ENCODE measurements at places on chromosomes 1 and 21. TPM values are rescaled to one million over a fixed set of nuclear protein-coding genes. Genes with fewer than 3 reads are reported as not detected.

DNA sequence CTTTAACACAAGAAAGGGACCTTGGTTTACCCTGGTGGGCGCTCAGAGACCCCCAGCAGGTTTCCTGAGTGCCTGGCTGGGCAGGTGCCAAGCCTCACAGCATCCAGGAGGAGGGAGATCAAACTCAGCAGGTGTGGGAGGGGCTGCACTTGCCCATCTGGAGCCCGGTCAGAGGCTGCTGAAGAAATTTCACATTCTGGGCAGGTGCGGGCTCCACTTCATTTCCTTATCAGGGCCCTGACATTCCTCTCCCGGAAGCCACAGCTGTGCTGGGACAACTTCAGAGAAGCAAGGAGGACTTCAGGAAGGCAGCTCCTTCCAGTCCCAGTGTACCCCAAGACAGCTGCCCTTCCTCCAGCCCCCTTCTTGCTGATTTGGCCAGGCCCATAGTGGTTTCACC, 82.9 kb downstream of the ITPKB start:
- no peak for DNase-seq

- DNase-seq: no peak
Measured at GRCh38 chr1:187092104-187092503, 263.4 kb downstream of the PLA2G4A start.

Gene CACYBP
- 107 TPM for total RNA-seq

GRCh38 chr1:35980090-35980489, 49.2 kb downstream of the AGO3 start:
- DNase-seq: no peak

Gene PODN
- total RNA-seq: 96.6 TPM

GRCh38 chr1:41868241-41868998, 50.3 kb downstream of the HIVEP3 start:
- DNase-seq: no peak

DNA sequence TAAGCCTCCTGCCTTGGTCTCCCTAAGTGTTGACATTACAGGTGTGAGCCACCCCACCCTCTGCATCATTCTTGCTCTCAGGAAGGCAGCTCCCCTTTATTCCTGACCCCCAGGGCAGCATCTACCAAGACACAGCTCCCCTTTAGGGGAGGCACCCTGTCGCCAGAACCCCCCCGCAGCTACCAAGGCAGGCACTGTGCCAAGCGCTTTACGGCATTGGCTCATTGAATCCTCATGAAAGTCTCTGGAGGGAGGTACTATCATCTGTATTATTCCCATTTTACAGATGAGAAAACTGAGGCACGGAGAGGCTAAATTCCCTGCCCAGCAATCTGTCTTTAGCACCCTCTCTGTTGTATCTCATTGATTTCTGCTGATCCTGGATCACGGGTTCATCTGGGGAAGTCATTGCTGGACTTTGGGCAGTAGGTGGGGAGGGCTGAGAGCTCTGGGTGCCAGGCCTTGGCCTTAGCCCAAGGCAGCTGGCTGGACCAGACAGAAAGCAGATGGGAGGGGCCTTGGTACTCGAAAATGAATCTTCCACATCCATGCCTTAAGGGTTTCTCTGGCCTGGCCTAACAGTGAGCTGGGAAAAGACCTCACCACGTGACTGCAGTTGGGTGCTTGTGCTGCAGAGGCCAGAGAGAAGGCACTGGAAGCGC, 5.9 kb downstream of the PLOD1 start:
- DNase-seq: peak; percentile 91

DNA sequence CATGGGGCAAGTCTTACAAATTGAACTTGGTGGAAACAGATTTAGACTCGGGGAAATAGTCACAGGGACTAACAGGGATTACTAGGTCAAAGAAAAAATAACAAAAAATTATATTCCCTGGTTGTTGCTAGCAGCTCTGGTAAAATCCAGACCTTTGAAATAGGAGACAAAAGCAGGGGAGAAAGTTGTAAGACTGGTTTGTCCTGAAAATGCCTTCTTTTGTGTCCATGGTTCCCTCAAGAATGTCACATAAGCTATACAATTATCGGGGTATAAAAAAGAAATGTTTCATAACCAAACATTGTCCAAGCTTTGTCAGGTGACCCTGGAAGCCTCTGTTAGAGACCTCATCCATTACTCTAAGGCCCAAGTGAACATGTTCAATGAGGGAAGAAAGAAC, 33.1 kb downstream of the KIAA0319L start:
- DNase-seq: no peak

Gene C4BPB
- 2.2 TPM for total RNA-seq

Gene MTARC2
- total RNA-seq: 22.7 TPM

GRCh38 chr1:234072793-234073192, 168.3 kb downstream of the SLC35F3 start:
- DNase-seq: no peak

- DNase-seq: peak; percentile 46
Measured at GRCh38 chr1:24935196-24935526, 5.1 kb upstream of the RUNX3 start.

Gene WNT9A
- 6.4 TPM for total RNA-seq

DNA sequence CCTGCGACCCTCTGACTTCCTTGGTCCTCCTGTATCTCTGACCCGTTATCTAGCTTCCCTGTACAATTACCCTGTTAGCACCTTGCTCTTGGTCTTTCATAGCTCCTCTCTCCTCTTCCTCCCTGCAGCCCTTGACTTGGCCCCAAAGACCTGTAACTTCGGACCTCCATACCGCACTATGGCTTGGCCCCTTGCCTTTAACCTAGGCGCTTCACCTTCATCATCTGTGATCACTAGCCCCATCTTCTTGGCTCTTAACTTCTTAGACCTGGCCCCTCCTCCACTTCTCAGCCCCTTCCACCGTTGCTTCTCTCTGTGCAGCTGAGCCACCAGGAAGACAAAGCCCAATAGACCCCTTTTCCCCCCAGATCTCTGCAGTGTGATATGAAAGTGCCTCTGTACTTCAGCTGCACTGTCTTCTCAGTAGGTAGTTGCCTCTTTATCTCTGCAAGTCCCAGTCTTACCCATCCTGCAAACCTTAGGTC, 740 bp downstream of the ZNF691 start:
- DNase-seq: no peak

Gene KANK4
- total RNA-seq: not detected

Gene XCL2
- not detected for total RNA-seq

- no peak for DNase-seq
Measured at GRCh38 chr1:76782809-76783208, 84.5 kb upstream of the ST6GALNAC5 start.

GRCh38 chr1:183806125-183806524, 1.2 kb downstream of the RGL1 start:
- no peak for DNase-seq

DNA sequence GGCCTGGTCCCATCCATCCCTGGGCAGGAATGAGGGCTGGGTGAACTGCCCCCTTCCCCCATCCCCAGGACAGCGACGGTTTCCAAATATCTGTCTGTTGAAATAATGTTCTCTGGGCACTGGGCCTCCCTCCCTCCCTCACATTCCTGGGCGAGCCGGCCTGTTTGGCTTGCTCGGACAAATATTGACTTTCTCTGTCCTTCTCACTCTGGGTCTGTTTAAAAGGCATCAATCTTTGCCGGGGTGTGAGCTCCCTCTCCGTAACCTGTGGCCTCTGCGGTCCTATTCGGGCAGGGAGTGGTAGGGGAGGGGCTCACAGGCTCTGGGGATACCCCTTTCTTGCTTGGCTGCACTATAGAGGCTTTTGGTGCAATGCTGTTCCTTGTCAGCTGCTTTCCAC, 40.2 kb downstream of the FOXD2 start:
- no peak for DNase-seq

DNA sequence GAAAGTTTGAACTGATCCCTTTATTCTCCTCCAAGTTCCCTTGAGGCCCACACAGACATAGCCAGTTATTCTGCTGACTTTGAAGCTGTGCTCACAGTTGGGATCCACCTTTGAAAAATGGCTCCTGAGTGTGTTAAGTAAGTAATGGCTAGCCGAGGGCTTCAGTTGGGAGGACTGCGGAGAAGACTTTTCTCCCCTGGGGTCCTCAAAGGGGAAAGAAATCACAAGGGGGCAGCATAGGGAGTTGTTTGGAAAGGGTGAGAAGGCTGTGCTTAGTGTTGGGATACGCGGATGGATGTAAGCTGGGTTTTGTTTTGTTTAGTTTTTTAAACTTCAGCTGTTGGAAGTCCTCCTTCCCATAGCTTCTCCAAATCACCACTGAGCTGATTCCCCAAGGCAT, 8.3 kb downstream of the PGM1 start:
- DNase-seq: no peak

GRCh38 chr1:98704474-98704873, 43.0 kb downstream of the SNX7 start:
- DNase-seq: no peak

DNA sequence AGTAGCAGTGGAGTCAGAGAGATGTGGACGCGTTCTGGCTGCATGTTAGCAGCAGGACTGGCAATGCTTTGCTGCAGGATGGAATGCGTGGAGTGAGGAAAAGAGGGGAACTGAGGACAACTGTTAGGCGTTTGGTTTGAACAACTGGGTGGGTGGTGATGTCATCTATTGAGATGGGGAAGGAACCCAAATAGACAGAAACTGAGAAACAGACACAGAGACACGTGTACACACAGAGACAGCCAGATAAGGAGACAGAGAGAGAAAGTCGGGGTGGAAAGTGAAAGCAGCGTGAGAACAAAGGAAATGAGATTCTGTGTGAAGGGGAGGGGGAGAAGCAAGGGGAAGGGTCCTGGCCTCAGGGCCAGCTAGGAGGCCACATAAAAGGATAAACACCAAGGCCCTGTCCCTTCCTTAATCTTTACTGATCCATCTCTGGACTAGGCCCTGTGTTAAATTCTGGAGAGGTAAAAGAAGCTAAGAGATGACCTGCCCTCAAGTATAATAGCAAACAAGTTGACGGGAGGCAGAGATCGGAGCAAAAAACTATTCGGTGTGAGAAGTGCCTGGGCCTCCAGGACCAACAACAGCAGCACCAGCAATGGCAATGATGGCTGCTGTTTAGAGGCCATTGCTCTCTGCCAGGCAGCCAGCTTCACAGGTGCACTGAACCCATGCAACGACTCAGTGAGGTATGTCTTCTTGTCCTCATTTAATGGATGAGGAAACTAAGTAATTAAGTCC, 31.6 kb downstream of the VWA5B1 start:
- DNase-seq: no peak

- DNase-seq: no peak
Measured at GRCh38 chr1:9388335-9389180, 95.9 kb downstream of the SPSB1 start.

- DNase-seq: no peak
Measured at GRCh38 chr1:228868731-228869024, 133.4 kb downstream of the RHOU start.

DNA sequence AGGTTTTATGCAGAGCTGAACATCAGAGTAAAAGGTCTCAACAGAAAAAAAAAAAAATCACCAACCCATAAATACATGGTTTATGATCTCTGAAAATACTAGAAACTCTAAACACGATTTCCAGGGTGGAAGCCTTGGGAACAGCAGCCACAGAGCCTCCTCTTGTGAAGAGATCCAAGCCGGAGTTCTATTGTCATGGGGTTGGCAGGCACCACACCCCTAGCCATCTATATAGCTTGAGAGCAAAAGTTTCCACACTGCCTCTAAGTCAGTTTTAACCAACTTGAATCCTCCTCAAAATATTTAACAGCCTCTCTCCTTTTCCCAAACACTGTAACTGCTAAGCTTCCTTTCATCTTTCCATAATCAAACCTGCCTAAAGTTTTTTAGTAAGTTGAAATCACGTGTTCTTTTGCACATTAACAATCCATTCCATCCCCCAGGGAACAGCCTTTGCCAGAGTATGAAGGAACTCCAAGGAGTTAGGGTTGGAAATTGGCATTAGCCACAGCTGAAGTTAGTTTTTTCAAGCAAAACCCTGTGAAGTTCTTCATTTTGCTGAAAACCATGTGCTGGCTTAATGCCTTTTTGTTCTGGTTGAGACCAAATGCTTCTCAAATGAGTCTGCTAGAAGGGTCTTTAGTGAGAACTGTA, 13.8 kb upstream of the SEC16B start:
- DNase-seq: no peak

Gene NBPF4
- not detected for total RNA-seq

GRCh38 chr1:29962831-29963247, 726.5 kb downstream of the PTPRU start:
- DNase-seq: peak; percentile 29
